ENCODE measurements at places on chromosomes 3 and 15. TPM values are rescaled to one million over a fixed set of nuclear protein-coding genes. Genes with fewer than 3 reads are reported as not detected.

WNT7A gene
- polyA plus RNA-seq: 3.3 TPM

- H3K27ac ChIP-seq: no peak overlapping the region
- peaks cover 3% of the 10 kb centered on the region for H3K4me1 ChIP-seq
- H3K4me3 ChIP-seq: no peak overlapping the region
- H3K36me3 ChIP-seq: no peaks in the 10 kb centered on the region
Measured at GRCh38 chr3:53350652-53351051, 3.3 kb upstream of the DCP1A start.

MESP1 gene
- 5.7 TPM for polyA plus RNA-seq

DNA sequence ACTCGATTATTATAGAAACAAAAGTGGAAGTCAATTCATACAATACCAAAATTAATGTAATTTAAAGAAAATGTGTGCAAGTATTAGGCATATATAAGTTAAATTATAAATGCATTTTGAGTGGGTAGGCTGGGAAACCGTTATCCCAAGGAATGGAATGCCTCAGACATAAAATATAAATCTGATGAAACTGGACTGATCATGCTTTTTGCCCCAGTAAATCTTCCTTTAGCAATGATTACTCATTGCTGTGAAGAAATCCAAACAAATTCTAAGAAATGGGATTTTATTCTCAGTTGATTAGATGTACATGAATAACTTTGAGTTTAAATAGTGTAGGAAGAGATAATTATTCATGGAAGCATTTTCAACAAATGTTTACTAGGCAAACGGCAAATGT is 185.5 kb upstream of the KCNMB2 start:
- no peak overlapping the region for H3K27ac ChIP-seq
- H3K27me3 ChIP-seq: no peaks in the 10 kb centered on the region
- H3K4me3 ChIP-seq: no peak overlapping the region
- H3K36me3 ChIP-seq: no peaks in the 10 kb centered on the region
- DNase-seq: no peak

DNA sequence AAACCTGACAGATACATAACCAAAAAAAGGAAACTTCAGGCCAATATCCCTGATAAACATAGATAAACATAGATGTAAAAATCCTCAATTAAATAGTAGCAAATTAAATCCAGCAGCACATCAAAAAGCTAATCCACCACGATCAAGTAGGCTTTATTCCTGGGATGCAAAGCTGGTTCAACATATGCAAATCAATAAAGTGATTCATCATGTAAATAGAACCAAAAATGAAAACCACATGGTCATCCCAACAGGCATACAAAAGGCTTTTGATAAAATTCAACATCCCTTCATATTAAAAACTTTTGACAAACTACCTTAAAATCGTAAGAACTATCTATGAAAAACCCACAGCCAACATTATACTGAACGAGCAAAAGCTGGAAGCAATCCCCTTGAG is 882.2 kb downstream of the NTRK3 start:
- no peaks in the 10 kb centered on the region for H3K4me1 ChIP-seq
- no peak overlapping the region for H3K27ac ChIP-seq
- H3K36me3 ChIP-seq: no peaks in the 10 kb centered on the region
- no peak for DNase-seq

NDN gene
- polyA plus RNA-seq: 60.7 TPM

SCG5 gene
- polyA plus RNA-seq: 38.3 TPM

- H3K27me3 ChIP-seq: no peaks in the 10 kb centered on the region
- no peaks in the 10 kb centered on the region for H3K4me1 ChIP-seq
- no peaks in the 10 kb centered on the region for H3K36me3 ChIP-seq
- H3K27ac ChIP-seq: no peak overlapping the region
Measured at GRCh38 chr3:43862992-43863805, 172.5 kb downstream of the ABHD5 start.

DUOX1 gene
- polyA plus RNA-seq: 2.8 TPM

RBP2 gene
- polyA plus RNA-seq: not detected

DNA sequence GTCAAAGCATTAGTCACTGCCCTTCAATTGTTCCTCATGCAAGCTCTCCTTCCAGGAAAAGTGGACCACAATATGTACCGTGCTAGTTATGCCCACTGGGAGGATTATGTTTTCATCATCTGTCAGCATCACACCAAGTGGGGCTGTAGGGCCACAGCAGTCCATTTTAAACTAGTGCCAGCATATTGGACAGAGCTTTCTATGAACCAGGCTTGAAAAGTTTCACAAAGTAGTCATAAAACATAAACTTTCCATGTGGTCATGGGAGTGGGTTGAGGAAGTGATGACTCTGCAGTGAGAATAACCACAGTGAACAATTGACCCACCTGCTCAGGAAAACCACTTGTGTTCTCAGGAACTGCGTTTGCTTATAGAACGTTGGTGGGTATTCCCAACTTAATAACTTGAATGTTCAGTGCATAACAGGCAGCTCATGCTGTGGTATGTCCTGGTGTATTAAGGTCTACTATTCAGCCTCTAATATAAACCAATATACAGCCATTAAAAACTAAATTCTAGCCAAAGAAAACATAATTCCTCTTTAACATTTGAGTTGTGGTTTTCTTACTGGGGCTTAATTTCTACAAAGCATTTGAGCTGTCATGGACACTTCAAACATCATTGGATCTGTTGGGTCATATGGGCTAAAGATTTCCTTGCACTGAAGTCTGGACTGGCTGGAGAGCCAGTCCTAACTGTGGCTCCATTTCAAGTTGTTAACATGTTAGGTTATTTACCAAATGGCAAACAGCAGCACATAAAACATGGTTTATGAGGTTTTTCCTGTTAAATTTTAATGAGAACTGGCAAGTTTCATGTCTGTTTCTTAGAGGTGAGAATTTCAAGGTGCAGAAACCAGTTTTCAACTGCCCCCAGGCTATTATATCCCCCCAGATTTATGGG is 274.1 kb downstream of the OTOL1 start:
- no peaks in the 10 kb centered on the region for H3K4me1 ChIP-seq
- no peaks in the 10 kb centered on the region for H3K27me3 ChIP-seq
- no peak overlapping the region for H3K4me3 ChIP-seq
- no peak for DNase-seq
- H3K27ac ChIP-seq: no peak overlapping the region

GRCh38 chr15:38474155-38474757 is 20.3 kb downstream of the FAM98B start:
- H3K27me3 ChIP-seq: no peaks in the 10 kb centered on the region
- no peaks in the 10 kb centered on the region for H3K4me1 ChIP-seq
- peak; percentile 43 for DNase-seq
- H3K27ac ChIP-seq: no peak overlapping the region
- no peaks in the 10 kb centered on the region for H3K36me3 ChIP-seq

DNA sequence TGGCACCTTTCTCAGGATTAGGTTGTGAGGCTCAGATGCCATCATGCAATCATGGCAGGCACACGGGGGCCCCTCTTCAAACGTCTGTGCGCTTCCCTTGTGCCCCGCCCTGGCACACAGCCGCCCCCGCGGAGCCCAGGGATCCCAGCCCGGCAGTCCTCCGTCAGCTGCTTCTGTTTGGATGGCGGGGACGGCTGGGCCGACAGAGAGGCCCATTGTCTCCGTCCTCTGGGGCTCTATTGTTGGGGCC is 849 bp upstream of the HDAC11 start:
- peak; percentile 52 for DNase-seq
- peak overlapping the region; percentile 88 for H3K27ac ChIP-seq
- H3K36me3 ChIP-seq: no peaks in the 10 kb centered on the region

DNA sequence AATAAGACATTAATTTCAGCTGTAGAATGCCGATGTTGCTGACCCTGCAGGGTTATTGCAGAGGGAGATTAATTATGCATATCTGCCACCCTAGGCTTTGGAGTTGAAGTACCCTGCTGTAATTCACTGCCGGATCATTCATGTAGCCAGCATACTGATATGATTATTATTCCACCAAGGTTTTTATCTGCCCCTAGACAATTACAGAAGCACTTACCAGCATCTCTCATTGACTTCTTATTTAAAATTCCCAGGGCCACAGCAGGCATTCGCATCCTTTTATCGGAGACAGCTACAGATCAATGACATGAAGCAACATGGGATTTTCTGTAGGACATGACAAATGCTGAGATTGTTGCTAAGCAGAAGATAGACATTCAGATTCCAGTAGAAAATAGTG is 31.3 kb downstream of the IL1RAP start:
- no peaks in the 10 kb centered on the region for H3K27me3 ChIP-seq
- no peaks in the 10 kb centered on the region for H3K36me3 ChIP-seq
- no peak for DNase-seq
- no peak overlapping the region for H3K4me3 ChIP-seq

DNA sequence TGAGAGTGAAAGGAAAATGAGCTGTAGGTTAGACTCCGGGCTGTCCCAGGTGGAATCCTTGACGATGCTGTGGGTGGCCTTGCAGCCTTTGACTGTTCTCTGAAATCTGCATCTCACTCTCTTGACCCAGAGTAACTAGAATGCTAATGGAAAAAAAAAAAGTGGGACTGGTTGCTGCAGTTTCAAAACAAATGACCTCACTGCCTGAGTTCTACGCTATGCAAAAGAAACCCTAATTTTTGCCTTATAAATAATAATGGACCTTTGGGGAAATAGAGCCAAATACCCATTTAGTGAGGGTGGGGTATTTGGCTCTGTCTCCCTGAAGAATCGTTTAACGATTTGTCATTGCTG is 309.7 kb upstream of the C2CD4B start:
- H3K4me3 ChIP-seq: no peak overlapping the region
- H3K27ac ChIP-seq: no peak overlapping the region
- DNase-seq: no peak
- H3K27me3 ChIP-seq: no peaks in the 10 kb centered on the region
- no peaks in the 10 kb centered on the region for H3K36me3 ChIP-seq

DNA sequence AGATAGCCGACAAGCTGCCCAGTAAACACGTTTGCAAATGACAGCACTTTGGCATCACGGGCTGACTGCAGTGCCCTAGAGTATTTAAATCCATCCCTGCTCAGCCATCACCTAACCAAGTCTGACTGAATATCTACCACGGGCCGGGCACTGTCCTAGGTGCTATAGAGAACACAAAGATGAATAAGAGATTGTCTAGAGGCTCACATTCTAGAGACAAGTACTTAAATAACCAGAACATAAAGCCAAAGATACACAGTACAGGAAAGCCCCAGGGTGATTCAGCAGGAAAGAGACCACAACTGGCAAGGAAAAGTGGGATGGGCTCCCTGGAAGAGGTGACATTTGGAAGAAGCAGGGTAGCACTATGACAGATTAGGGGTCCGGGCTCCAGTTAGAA is 103.5 kb downstream of the MYLK start:
- no peaks in the 10 kb centered on the region for H3K27me3 ChIP-seq
- no peaks in the 10 kb centered on the region for H3K36me3 ChIP-seq
- H3K27ac ChIP-seq: no peak overlapping the region
- DNase-seq: no peak
- no peak overlapping the region for H3K4me3 ChIP-seq
- no peaks in the 10 kb centered on the region for H3K4me1 ChIP-seq

GRCh38 chr3:157131861-157132260 is 28.1 kb downstream of the CCNL1 start:
- no peak for DNase-seq
- no peak overlapping the region for H3K4me3 ChIP-seq
- peaks cover 75% of the 10 kb centered on the region for H3K4me1 ChIP-seq
- no peaks in the 10 kb centered on the region for H3K27me3 ChIP-seq

GRCh38 chr15:70584838-70585706 is 178.3 kb downstream of the UACA start:
- H3K4me3 ChIP-seq: peak overlapping the region; percentile 26
- H3K36me3 ChIP-seq: no peaks in the 10 kb centered on the region
- H3K27ac ChIP-seq: no peak overlapping the region
- H3K4me1 ChIP-seq: no peaks in the 10 kb centered on the region
- no peaks in the 10 kb centered on the region for H3K27me3 ChIP-seq

DNA sequence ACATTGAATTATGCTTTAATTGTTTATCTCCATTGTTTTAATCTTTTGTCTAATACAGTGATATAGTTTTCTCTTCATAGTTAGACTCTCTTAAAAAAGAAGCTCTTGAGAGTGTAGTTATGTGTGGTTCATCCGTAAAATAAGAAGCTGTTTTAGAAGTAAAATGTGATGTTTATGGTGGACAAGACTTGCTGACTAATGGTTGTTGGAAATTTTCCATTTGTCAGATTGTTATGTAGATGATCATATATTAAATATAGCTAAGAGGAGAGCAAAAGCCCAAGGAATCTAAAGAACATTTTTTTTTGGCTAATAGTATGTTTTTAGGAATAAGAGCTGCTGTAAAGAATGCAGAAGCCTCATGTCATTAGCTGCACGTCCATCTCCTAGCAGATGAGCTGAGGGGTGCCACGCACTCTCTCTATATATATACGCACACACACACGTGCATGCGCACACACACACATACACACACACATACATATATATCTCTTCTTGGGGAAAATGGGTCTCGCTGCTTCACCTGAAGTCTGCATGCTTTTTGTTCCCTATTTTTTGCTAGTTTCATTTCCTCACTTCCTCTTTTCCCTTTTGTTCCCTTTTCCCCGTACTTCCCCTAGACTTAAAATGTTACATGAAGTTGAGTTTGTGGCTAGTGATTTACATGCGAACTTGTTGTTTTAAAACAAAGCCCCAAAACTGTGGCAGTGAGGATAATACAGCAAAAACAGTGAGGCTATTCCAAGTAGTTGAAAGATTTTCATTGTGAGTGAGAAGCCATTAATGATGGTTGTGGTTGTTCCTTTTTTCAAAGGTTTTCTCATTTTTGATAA is 107.8 kb downstream of the MBNL1 start:
- H3K27ac ChIP-seq: peak overlapping the region; percentile 48
- H3K36me3 ChIP-seq: no peaks in the 10 kb centered on the region
- H3K4me1 ChIP-seq: peaks cover 14% of the 10 kb centered on the region

DNA sequence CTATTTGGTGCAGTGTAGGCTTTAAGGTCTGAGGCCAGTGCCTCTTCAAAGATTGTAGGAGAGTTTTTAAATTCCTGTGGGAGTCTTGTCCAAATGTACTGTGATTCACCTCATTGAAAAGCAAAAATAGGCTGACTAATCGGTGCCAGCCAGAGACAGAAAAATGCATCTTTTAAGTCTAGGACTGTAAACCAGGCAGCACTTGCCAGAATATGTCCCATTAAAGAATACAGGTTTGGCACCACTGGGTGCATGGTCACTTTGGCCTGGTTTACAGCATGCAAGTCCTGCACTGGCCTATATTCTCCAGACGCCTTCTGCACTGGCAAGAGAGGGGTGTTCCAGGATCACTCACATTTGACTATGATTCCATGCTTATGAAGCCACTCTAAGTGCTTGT is 20.3 kb upstream of the NOX5 start:
- no peak for DNase-seq
- H3K36me3 ChIP-seq: no peaks in the 10 kb centered on the region
- peaks cover 39% of the 10 kb centered on the region for H3K4me1 ChIP-seq
- H3K4me3 ChIP-seq: no peak overlapping the region
- H3K27ac ChIP-seq: no peak overlapping the region

- DNase-seq: no peak
- no peaks in the 10 kb centered on the region for H3K27me3 ChIP-seq
- no peaks in the 10 kb centered on the region for H3K36me3 ChIP-seq
- H3K4me1 ChIP-seq: peaks cover 26% of the 10 kb centered on the region
- no peak overlapping the region for H3K4me3 ChIP-seq
- no peak overlapping the region for H3K27ac ChIP-seq
Measured at GRCh38 chr15:55322467-55322866, 3.4 kb downstream of the PIGB start.
